ENCODE measurements at places on chromosomes 11 and 22. TPM values are rescaled to one million over a fixed set of nuclear protein-coding genes. Genes with fewer than 3 reads are reported as not detected.

DNA sequence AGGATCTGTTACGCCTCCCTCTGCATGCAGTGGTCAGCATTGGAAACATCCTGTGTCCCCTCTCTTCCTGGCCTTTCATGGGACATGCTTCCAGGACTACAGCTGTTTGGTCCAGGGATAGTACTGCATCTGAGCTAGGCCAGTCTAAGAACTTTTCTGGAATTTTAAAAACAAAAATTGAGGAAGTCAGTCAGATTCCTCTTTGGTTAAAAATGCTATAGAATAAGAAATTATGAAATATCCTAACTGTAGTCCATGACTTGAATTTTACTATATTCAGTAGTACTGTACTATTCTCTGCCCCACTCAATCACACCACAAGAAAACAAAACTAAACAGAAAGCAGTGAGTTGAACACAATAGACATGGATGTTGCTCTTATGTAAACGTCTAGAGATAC is 201.0 kb upstream of the CADM1 start:
- H3K4me1 ChIP-seq = no peaks in the 10 kb centered on the region
- no peaks in the 10 kb centered on the region for H3K36me3 ChIP-seq
- H3K4me3 ChIP-seq = no peak overlapping the region
- no peaks in the 10 kb centered on the region for H3K27me3 ChIP-seq
- H3K27ac ChIP-seq = no peak overlapping the region

DNA sequence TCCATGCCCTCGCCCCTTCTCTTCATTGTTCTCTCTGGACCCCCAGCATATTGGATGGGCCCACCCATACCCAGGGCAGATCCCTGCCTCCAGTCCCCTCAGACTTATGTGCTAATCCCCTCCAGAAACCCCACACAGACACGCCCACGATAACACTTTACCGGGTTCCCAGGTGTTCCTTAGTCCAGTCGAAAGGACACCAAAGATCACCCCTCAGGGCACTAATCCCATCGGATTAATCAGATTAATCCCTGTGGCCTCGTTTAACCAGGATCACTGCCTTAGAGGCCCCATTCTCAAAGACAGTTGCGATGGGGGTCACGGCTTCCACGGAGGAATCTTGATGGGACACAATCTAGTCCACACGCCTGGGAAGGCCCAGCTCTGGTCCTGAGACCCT is 80.8 kb downstream of the SHANK2 start:
- H3K4me1 ChIP-seq = no peaks in the 10 kb centered on the region
- H3K36me3 ChIP-seq = no peaks in the 10 kb centered on the region
- DNase-seq = no peak
- H3K27ac ChIP-seq = no peak overlapping the region

- no peak for DNase-seq
- no peak overlapping the region for H3K27ac ChIP-seq
- peaks cover 10% of the 10 kb centered on the region for H3K36me3 ChIP-seq
These were observed 28.7 kb downstream of the FCHSD2 start for GRCh38 chr11:73113426-73113825.

DNA sequence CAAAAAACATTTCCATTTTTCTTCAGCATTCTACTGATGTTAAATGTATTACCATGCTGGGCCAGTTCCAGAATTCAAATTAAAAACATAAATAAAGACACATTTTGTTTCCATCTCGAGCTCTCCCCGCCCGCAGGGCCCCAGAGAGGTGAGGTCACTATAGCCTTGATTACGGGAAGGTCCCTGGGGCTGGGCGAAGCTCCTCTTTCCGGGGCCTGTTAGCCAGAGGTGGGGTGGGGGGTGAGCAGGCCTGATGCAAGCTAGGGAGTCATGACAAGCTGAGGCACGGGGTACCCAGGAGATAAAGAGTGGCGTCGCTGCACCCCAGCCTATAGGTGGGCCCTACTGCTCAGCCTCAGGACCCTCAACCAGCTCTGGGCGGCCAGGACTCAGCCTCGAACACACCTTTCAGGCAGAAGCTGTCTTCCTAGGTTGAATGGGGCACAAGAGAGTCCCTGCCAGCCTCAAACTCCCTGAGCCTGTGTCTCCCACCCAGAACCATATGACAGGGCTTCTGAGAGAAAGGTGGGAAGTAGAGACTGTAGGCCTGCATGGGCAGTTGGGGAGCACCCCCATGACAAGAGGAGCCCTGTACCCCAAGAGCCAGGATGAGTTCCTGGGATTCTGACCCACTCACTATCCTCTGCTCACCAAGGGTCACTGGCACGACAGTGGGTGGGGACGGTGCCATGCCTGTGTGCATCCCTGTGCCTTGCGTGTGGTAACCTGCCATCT is 34.8 kb downstream of the KCNQ1OT1 start:
- peaks cover 10% of the 10 kb centered on the region for H3K36me3 ChIP-seq
- DNase-seq = no peak
- H3K27me3 ChIP-seq = no peaks in the 10 kb centered on the region
- peaks cover 2% of the 10 kb centered on the region for H3K4me1 ChIP-seq
- no peak overlapping the region for H3K4me3 ChIP-seq

DNA sequence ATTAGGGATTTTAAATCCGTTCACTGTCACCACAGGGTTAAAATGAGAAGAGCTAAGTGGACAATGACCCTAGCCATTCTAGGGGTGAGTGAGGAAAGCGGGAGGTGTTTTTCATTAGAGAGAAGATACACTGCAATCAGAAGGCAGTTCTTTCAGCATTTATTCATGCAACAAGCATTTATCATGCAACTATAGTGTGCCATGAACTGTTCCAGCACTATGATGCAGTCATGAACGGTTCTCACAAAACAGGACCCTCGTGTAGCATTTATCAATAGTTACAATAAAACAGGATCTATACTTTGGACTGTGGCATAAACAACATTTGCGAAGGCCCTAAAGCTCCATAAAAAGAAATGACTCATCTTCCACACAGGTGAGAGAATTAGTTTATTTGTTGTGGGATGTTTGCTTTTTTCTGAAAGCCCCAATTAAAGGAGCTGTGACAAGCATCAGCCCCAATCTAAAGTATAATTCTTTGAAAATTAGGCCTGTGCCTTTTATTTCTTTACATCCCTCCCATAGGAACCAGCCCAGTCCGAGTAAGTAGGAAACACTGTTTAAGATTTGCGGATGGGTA is 51.5 kb downstream of the PAMR1 start:
- DNase-seq = no peak
- H3K36me3 ChIP-seq = no peaks in the 10 kb centered on the region
- no peak overlapping the region for H3K27ac ChIP-seq
- H3K27me3 ChIP-seq = peaks cover 18% of the 10 kb centered on the region

- no peak for DNase-seq
- H3K4me3 ChIP-seq = no peak overlapping the region
- H3K27ac ChIP-seq = no peak overlapping the region
- H3K27me3 ChIP-seq = no peaks in the 10 kb centered on the region
- H3K4me1 ChIP-seq = peaks cover 22% of the 10 kb centered on the region
- H3K36me3 ChIP-seq = peaks cover 2% of the 10 kb centered on the region
These were observed 54.0 kb upstream of the CCDC188 start for GRCh38 chr22:20204806-20205205.

- no peak overlapping the region for H3K27ac ChIP-seq
- H3K4me1 ChIP-seq = no peaks in the 10 kb centered on the region
- no peaks in the 10 kb centered on the region for H3K36me3 ChIP-seq
- H3K4me3 ChIP-seq = no peak overlapping the region
These were observed 317.3 kb upstream of the ANO3 start for GRCh38 chr11:26014456-26015115.

GRCh38 chr11:94544646-94545263 is 1.0 kb downstream of the FUT4 start:
- H3K4me3 ChIP-seq = peak overlapping the region; percentile 71
- no peak overlapping the region for H3K27ac ChIP-seq
- peaks cover 14% of the 10 kb centered on the region for H3K36me3 ChIP-seq
- peaks cover 39% of the 10 kb centered on the region for H3K4me1 ChIP-seq
- H3K27me3 ChIP-seq = no peaks in the 10 kb centered on the region

The MRGPRX4 gene
- total RNA-seq = not detected

The PHETA2 gene
- 1.3 TPM for total RNA-seq

The CECR2 gene
- total RNA-seq = 0.16 TPM

The PTPN5 gene
- not detected for total RNA-seq

The KIRREL3 gene
- total RNA-seq = not detected

The RASD2 gene
- not detected for total RNA-seq

The CFAP300 gene
- not detected for total RNA-seq
